ENCODE measurements at places on chromosomes 1 and 21.
A peak's percentile ranks its signal among the peaks of the same experiment; 100 is the strongest.

- DNase-seq, result no peak
Observed at GRCh38 chr1:19405195-19405760, 80.1 kb downstream of the CAPZB start.

DNA sequence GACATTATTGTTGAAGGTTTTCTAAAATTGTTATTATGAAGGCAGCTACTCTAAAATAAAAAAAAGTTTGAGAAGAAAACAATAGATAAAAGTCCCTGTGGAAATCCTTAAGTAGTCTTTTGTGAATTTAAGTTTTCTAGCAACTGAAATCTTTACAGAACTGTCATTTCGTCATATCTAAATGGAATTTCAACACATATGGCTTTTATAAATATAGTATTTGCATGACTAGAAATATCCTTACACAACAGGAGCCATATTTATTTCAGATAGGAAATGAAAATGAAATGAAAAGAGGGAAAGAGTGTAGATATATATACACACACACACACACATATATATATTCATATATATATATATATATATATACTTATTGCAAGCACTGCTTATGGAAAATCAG lies 204.7 kb upstream of the RGS18 start:
- DNase-seq, result no peak

DNA sequence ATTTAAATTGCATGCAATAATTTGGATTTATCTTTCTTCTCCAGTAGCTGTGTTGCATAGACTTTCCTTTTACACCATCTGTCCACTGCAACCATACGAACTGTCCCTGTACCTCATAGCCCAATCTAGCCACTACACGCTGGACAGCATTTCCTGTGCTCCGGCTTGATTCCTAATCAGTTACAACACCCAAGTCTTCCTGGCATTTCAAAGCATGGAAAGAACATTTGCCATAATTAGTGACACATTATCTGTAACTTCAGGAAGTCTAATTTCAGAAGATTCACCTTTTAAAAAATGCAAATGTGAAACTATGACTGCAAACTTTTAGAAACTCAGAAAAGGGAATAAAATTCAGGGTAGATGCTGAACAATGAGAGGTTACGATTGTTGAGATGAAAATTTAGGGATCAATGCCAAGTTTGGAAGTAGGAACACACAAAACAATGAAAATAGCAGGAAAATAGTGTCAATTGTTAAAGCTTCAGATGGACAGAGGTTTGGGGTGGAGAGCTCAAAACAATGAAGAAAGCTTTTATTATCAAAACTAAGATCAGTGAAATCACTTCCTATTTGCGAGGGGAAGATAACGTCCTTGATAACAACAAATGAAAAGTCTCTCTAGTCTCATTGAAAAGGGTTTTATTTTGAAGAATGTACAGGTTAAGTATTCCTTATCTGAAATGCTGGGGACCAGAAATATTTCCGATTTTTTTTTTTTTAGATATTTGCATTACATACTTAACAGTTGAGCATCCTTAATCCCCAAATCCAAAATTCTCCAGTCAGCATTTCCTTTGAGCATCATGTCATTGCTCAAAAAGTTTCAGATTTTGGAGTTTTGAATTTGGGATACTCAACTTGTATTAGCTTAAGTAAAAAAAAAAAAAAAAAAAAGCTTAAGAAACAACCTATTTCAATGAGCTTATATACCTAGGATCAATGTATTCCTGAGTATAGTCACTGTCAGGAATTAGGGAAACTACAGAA lies 107.3 kb downstream of the FNBP1L start:
- DNase-seq, result no peak

GRCh38 chr1:235808223-235808622 lies 58.5 kb downstream of the LYST start:
- DNase-seq, result no peak

- DNase-seq, result peak; percentile 7
Observed at GRCh38 chr1:58392083-58392482, 154.4 kb downstream of the OMA1 start.

DNA sequence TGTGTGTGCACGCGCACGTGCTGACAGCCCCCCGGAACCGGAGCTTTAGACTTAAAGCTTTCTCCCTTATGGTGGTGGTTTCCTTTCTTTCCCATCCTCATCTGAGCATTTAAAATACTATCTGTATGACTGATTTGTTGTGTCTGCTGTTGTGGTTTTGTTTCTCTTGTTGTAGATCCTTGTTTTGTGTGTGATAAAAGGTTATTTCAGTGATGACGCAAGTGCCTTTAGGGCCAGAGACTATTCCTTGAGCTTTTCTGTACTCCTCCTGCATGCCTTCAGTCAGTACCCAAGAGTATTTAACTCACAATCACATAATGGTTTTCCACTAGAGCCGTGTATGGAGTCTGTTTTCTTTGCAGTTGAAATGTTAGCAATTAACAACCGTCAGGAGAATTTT lies 45.4 kb downstream of the LCA5L start:
- DNase-seq, result no peak

DNA sequence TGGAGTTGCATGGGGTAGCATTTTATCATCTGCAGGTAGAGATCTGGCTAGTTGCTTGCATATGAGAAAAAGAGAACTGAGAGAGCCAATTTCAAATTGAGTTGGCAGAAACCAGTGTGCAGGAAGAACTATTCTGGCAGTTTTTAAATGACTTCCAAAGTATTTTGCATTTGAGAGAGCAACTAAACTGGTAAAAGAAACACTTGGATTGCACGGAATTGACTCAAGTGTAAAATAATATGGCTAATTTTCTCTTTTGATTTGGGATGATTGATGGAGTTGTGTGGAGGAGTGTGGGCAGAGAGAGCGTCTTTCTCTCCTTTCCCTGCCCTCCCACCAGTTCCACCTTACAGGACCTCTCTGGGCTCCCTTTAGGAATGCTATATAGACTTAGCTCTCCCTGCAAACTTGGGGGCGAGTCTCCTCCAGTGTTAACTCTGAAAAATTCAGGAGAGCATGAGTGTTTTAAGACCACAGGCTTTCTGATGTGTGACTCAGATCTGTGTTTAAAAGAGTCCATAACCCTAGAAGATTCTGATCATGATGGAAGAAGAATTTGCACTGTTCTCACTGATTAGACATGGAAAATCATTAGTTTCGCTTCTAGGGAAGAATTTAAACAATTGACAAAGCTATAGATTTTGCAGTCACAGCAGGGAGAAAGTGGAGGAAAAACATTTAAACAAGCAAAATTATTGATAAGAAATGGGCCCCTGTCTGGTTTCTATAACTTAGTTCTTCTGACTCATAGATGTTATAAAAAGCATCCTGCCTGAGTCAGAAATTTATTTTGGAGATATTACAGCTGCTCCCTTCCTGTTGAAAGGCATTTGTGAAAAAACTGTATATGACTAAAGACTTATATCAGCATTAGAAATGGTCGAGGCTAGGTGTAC lies 24.9 kb upstream of the CTBS start:
- no peak for DNase-seq

GRCh38 chr1:198465201-198466144 lies 75.0 kb downstream of the ATP6V1G3 start:
- peak; percentile 63 for DNase-seq

GRCh38 chr21:26050857-26051256 lies 119.7 kb downstream of the APP start:
- no peak for DNase-seq

GRCh38 chr1:178091986-178092745 lies 1.7 kb upstream of the RASAL2 start:
- no peak for DNase-seq

- DNase-seq, result no peak
Observed at GRCh38 chr1:174190691-174191199, 31.4 kb downstream of the RABGAP1L start.

DNA sequence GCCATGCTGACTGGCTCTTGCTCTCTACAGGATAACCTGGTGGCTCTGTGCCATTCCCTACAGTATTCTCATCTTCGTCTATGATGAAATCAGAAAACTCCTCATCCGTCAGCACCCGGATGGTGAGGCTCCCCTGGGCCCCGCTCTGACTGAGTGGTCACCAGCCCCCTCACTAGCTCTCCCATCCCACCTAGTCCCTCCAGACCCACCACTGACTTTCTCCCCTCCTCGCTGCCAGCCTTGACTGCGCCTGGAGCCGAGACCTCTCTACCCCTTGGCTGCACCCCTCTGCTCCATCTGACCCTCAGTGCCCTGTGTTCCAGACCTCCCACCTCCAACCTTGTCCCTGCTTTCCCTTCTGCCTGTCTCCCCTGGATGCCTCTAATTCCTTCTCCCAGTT lies 4.1 kb upstream of the CASQ1 start:
- DNase-seq, result no peak

GRCh38 chr1:82445132-82445531 lies 644.4 kb downstream of the ADGRL2 start:
- no peak for DNase-seq

- no peak for DNase-seq
Observed at GRCh38 chr1:39892601-39893595, 8.8 kb downstream of the MYCL start.

DNA sequence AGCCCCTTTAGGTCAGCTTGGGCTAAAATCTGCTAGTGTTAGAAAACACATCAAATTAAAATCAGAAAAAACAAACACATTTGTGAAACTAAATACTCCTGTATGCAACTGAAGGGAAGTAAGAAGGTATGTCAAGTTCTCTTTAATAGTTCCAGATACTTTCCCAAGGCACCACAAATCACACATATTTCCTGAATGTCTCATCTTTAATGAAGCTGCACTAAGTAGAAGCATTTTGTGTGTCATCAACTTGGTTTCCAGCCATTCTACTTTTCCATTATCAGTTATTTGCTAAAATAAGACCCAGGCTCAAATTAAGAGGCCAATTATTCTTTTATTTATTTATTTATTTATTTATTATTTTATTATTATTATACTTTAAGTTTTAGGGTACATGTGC lies 34.7 kb downstream of the CRB1 start:
- no peak for DNase-seq
